ENCODE measurements at places on chromosomes 1 and 21. TPM values are rescaled to one million over a fixed set of nuclear protein-coding genes. Genes with fewer than 3 reads are reported as not detected.

Gene HSD3B2
- total RNA-seq, result not detected

DNA sequence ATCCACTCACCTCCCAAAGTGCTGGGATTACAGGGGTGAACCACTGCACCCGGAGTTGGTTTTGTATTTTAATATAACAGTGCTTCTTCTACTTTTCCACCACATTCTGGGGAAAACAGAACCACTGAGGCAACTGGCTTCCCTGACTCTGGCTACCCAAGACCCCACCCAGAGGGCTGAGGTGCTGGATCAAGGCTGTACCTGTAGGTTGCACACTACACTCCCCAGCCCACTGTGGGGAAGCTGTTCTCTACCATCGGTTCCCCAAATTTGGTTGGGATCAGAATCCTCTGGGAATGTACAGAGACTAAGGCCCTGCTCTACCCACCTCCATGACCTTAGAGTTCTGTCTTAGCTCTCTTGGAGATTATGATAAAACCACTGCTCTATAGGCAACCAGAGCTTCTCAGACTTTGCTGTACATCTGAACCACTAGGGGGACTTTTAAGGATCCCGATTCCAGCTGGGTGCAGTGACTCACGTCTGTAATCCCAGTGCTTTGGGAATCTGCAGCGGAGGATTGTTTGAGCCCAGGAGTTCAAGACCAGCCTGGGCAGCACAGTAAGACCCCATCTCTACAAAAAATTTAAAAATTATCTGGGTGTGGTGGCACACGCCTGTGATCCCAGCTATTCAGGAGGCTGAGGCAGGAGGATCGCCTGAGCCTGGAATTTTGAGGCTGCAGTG, 51.6 kb downstream of the GNG4 start:
- no peak for DNase-seq
- peaks cover 5% of the 10 kb centered on the region for H3K27me3 ChIP-seq
- no peak overlapping the region for H3K27ac ChIP-seq
- peaks cover 9% of the 10 kb centered on the region for H3K4me1 ChIP-seq
- H3K4me3 ChIP-seq, result no peak overlapping the region

DNA sequence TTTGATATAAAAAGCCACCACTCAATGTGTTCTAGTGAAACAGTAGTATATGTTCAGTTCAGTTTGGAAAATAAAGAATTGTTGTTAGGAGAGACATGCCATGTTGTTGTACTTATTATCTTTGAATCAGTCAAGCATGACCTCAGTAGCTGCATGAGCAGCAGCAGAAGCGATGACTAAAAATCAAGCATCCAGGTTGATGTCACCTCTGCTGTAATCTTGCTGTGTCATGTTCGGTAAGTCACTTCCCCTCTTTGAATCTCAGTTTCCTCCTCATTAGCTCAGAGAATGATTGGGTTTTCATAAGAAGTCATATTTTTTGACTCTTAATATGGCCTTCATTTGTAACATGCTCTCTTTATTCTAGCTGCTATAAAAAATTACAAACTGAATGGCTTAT, 428.4 kb upstream of the B3GALT2 start:
- no peaks in the 10 kb centered on the region for H3K36me3 ChIP-seq
- H3K27me3 ChIP-seq, result no peaks in the 10 kb centered on the region
- H3K4me3 ChIP-seq, result no peak overlapping the region
- no peak overlapping the region for H3K27ac ChIP-seq
- H3K4me1 ChIP-seq, result peaks cover 3% of the 10 kb centered on the region
- DNase-seq, result peak; percentile 14

- no peak for DNase-seq
- H3K4me1 ChIP-seq, result peaks cover 37% of the 10 kb centered on the region
- no peak overlapping the region for H3K4me3 ChIP-seq
Measured at GRCh38 chr21:38297194-38297631, 40.4 kb downstream of the KCNJ15 start.

GRCh38 chr1:59816318-59816878, 1.6 kb downstream of the HOOK1 start:
- no peaks in the 10 kb centered on the region for H3K36me3 ChIP-seq
- H3K27me3 ChIP-seq, result peaks cover 1% of the 10 kb centered on the region
- H3K27ac ChIP-seq, result no peak overlapping the region

Gene PLA2G2D
- not detected for total RNA-seq

DNA sequence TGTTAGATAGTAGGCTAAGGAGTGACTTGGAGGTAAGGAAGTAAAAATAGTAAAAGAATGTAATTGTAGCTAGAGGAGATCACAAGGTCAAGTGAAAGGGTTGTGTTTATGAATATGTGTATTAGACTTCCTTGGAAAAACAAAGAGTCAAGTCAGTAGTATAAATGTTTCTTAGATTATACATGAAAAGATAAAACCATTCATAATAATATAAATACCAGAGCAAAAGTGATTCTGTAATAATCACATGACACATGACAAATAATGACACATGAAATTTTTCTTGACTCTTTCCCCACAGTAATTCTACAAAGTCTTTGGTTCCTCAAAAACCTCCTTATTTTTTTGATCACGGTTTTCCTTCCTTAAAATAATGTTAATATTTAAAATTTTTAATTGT, 56.4 kb downstream of the IVNS1ABP start:
- no peak overlapping the region for H3K4me3 ChIP-seq
- no peak overlapping the region for H3K27ac ChIP-seq
- no peaks in the 10 kb centered on the region for H3K27me3 ChIP-seq
- no peaks in the 10 kb centered on the region for H3K36me3 ChIP-seq
- H3K4me1 ChIP-seq, result peaks cover 13% of the 10 kb centered on the region
- no peak for DNase-seq

DNA sequence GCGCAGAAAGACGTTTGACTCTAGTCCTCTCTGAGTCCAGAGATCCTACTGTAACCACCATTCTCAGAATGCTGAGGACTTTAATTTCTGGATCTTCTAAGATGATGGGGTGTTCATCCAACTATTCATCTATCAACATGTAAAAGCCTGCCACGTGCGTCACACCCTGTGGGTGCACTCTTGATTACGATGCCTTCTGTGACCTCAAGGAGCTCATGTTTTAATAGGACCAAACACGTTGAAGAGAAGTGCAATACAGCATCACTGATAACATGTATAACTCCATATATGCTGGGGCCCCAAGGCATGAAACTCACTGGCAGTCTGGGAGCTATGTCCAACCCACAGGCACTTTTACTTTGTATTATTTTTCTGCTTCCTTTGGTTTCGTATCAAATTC, 19.0 kb downstream of the KIAA0040 start:
- peaks cover 62% of the 10 kb centered on the region for H3K4me1 ChIP-seq
- no peaks in the 10 kb centered on the region for H3K27me3 ChIP-seq
- no peak overlapping the region for H3K4me3 ChIP-seq
- H3K36me3 ChIP-seq, result peaks cover 33% of the 10 kb centered on the region
- H3K27ac ChIP-seq, result no peak overlapping the region

GRCh38 chr1:196060539-196060938, 547.7 kb downstream of the KCNT2 start:
- no peaks in the 10 kb centered on the region for H3K4me1 ChIP-seq
- peaks cover 2% of the 10 kb centered on the region for H3K27me3 ChIP-seq
- H3K27ac ChIP-seq, result no peak overlapping the region
- no peaks in the 10 kb centered on the region for H3K36me3 ChIP-seq
- DNase-seq, result no peak

Gene OR2L5
- not detected for total RNA-seq

Gene S100A5
- total RNA-seq, result 3.3 TPM

GRCh38 chr1:101235696-101236515, 913 bp upstream of the S1PR1 start:
- peak overlapping the region; percentile 100 for H3K27ac ChIP-seq
- peaks cover 46% of the 10 kb centered on the region for H3K4me1 ChIP-seq
- H3K4me3 ChIP-seq, result peak overlapping the region; percentile 94
- H3K36me3 ChIP-seq, result peaks cover 77% of the 10 kb centered on the region
- H3K27me3 ChIP-seq, result peaks cover 2% of the 10 kb centered on the region

DNA sequence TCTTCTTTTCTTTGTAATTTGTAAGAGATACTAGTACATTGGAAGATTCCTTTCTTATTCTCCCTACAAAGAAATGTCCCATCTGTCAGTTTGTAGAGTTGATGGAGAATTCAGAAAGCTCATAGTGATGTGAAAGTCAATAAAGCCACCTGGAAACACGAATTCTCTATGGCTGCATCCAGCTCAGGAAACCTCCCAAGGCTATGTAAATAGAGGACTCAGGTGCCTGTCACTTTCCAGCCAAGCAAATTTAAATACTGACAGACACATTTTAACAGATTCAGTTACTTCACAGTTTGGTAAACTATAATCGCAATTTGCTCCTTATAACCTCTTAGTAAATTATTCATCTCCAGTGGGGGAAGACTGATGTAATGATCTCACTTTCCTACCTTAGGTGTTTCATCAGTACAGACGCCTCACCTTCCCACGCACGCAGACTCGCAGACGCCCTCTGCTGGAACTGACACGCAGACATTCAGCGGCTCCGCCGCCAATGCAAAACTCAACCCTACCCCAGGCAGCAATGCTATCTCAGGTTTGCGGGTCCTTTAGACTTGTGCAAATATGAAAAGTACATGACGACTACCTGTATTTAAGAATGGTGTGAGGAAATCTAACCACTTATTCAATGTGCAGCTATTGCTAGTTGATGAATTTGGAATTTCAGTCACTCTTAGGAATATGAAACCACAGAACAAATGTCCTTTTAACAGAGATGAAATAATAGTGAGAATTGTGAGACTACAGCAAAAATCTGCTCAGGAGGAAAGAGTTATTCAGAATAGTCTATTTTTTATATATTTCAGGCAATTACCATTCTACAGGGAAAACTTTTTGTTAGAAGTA, 60.6 kb downstream of the PTPRC start:
- no peaks in the 10 kb centered on the region for H3K27me3 ChIP-seq
- DNase-seq, result peak; percentile 88
- peaks cover 68% of the 10 kb centered on the region for H3K36me3 ChIP-seq
- H3K4me1 ChIP-seq, result peaks cover 80% of the 10 kb centered on the region
- H3K4me3 ChIP-seq, result peak overlapping the region; percentile 38
- peak overlapping the region; percentile 73 for H3K27ac ChIP-seq

Gene DMBX1
- 0.10 TPM for total RNA-seq

DNA sequence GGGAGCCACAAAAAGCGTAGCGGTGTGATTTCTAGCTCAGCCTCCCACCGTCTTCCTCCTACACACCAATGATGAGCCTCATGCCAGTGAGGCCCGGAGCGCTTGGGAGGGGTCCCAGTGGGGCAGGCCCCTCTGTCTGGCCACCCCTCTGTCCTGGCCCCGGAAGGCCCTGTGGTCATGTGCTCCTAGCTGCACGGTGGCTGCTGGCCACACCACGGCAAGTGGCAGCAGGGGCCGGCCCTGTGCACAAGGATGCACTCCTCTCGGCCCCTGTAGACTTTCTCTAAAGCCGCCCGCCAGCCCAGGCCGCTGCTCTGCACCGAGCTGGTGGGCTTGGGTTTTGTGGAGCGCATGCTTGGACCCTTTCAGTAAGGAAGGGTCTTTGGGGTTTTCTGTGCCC, 53.6 kb downstream of the KCNAB2 start:
- no peaks in the 10 kb centered on the region for H3K4me1 ChIP-seq
- H3K27ac ChIP-seq, result no peak overlapping the region
- no peak overlapping the region for H3K4me3 ChIP-seq
- no peak for DNase-seq
- H3K36me3 ChIP-seq, result peaks cover 13% of the 10 kb centered on the region
- no peaks in the 10 kb centered on the region for H3K27me3 ChIP-seq

- H3K4me1 ChIP-seq, result no peaks in the 10 kb centered on the region
- no peak overlapping the region for H3K4me3 ChIP-seq
- no peaks in the 10 kb centered on the region for H3K27me3 ChIP-seq
- H3K27ac ChIP-seq, result no peak overlapping the region
- no peak for DNase-seq
Measured at GRCh38 chr1:48610628-48611542, 138.9 kb upstream of the SPATA6 start.

DNA sequence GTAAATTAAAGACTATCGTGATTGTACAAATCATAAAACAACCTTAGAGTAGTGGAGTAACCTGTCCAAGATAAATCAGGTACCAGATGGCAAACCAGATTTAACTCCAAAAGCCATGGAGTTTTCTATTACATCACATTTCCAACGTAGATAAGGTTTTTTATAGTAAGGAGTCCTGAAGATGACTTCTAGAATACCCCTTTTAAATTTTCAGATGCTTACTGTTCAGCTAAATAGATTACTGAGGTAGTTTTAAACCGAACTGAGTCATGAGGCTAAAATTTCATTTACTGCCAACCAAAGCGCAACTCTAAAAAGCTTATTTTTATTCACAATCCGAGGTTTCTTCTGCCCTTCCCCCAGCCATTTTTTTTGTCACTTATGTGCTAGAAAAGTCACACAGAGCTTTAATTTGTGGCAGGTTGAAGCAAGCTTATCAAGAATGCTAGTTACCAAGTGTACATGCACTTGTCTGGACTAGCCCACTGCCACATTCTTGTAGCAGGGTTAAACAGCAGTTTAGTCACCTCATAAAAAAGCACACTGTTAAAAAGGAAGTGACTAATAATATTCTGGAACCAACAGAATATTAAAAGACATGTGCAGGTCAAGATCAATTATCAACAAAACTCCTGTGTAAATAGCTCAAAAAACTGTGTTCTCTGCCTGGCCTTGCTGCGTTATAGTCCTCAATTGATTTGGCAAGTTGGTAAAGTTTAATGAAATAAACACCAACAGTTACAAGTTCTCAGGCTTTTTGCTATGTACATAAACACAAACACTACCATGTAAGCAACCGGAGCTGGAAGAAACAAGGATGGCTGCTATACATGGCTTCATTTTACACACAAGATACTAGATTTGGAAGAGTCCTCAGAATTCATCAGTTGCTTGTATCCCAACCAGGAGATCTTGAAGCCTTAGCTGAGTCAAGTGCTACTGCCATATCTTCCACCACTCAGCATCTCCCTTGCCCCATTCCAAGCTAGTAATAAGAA, 180.3 kb upstream of the DMRTA2 start:
- no peak for DNase-seq
- no peak overlapping the region for H3K27ac ChIP-seq
- no peak overlapping the region for H3K4me3 ChIP-seq
- no peaks in the 10 kb centered on the region for H3K27me3 ChIP-seq

Data from activated CD4-positive, alpha-beta memory T cell treated with anti-CD3 and anti-CD28 coated beads for 36 hours (primary cell).